ENCODE measurements at places on chromosomes 3 and 15.

DNA sequence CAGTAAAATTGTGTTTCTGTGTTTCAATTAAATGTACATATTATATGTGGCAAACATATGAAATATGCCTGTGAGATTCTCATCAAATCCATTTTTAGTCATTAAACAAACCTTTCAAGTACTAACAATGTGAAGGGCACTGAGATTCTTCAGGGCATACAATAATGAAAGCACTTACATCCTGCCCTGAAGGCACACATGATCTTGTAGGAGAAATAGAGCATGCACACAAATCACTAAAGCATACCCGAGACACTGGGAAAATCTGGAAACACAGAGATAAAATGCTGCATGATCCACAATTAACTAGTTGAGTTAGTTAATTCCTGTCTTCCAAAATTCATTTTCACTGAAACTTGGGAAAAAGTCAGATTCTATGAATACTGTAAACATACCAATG lies 810.5 kb upstream of the NECTIN3 start:
- no peak for DNase-seq

- no peak for DNase-seq
Observed at GRCh38 chr15:65194826-65195547, 9.8 kb upstream of the CLPX start.

GRCh38 chr3:168707900-168708299 lies 612.2 kb upstream of the GOLIM4 start:
- DNase-seq, result no peak

- DNase-seq, result no peak
Observed at GRCh38 chr3:37885814-37886213, 24.1 kb downstream of the CTDSPL start.

GRCh38 chr3:31253782-31254181 lies 278.9 kb upstream of the STT3B start:
- DNase-seq, result no peak

DNA sequence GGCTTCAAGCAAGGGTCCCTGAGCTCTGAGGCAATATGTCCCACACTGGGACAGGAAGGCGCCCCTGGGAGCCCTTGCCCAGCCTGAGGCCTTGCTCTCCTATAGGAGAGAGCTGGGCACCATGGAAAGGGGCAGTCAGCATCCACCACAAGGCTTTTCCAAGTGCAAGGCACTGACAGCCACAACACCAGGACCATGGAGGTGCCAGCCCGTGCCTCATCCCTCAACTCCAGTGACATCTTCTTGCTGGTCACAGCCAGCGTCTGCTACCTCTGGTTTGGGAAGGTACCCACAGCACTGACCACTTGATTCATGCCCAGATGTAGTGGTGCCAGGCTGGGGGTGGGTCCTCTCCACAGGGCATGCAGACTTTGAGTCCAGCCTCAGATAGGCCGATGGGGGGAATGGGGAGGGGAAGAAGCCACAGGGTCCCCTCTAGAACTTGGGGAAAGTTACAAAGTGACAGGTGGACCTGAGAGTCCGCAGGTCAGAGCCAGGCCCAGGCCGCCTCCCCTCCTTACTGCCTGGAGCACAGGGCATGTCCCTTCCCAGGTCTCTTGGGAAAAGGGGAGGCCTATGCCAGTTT lies 11.8 kb downstream of the VILL start:
- no peak for DNase-seq

DNA sequence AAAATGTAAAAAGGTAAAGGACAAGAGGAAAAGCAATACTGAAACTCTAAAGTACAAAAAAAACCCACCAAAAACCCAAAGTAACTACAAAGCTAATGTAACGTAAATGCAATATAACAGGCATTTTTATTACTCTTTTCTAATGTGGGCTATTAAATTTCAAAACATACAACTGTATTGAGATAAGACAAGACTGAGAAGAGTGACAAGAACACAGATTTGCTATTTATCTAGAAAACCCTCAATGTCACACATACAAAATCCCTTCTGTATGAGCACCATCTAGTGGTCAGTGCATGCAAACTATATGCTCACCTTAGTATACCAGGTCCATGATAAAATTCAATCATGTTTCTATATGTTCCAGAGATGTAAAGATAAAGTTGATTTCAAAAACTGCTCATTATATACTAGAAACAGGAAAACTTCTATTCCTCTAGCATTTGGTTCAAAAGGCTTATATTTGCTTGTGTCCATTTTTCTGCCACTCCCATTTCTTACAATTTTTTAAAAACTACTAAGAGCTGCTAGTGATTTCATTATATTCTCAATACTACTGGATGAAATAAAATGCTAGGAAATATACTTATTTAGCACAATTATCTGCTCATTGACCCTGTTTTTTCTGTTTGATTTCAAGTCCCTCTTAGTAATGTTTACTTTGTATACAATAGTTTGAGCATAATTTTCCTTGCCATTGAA lies 111.4 kb downstream of the DLG1 start:
- no peak for DNase-seq

DNA sequence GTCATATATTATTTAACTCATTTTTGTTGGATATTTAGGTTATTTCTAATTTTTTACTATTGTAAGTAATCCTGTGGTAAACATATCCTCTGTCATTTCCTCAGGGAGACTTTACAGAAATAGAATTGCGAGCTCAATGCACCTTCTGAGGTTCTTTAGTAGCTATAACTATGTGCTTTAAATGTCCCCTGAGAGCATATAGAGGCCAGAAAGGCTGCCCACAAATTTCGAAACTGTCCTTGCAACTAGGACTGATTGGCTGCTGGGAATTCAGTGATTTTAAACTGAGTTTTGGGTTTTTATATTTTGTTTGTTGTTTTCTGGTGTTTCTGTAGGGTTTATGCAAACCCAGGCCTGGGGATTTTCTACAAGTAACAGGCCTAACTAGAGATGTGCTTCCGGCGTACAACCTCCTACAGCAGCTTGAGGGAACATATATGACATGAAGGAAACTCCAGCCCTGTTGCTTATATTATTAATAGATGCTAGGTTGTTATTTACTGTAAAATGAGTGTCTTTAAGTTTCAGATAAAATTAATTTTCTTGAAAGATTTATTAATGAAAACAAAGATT lies 29.1 kb upstream of the P4HTM start:
- no peak for DNase-seq

- peak; percentile 91 for DNase-seq
Observed at GRCh38 chr3:45167011-45167911, 21.1 kb upstream of the CDCP1 start.

DNA sequence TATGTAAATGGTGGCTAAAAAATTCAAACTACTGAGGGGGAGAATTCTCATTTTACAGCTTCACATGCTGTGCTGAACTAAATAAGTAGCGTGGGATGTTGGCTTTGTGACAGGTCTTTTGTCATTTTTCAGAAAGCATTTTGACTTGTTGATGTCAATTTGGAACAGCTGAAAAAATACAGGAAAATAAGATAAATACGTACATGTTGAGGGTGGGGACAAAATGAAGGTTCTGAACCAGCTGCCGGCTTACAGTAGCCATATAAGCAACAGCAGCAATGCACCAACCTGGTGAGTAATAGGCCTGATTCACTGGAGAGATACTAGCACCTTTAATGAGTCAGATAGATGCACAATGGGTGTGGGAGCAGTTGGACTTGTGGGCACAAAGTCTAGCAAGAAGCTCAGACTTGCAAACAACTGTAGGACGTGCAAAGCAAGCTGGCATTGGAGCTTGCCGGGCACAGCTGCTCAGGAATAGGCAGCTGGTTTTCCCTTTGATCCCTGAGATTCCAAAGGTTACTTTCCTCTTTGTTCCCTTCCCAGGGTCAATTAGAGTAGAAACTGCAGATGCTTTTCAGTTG lies 12.9 kb downstream of the B3GNT5 start:
- DNase-seq, result no peak

- DNase-seq, result no peak
Observed at GRCh38 chr3:174397848-174398247, 461.3 kb upstream of the NAALADL2 start.

- no peak for DNase-seq
Observed at GRCh38 chr15:59304034-59304795, 68.5 kb downstream of the MYO1E start.

- no peak for DNase-seq
Observed at GRCh38 chr3:67819447-67819846, 165.0 kb upstream of the SUCLG2 start.

- no peak for DNase-seq
Observed at GRCh38 chr15:101499863-101500713, 10.6 kb upstream of the PCSK6 start.

Measured in ureter (tissue), 1 donor.